ENCODE measurements at places on chromosomes 12 and 14.

GRCh38 chr14:71554959-71555612 lies 377.1 kb upstream of the RGS6 start:
- no peak for DNase-seq

DNA sequence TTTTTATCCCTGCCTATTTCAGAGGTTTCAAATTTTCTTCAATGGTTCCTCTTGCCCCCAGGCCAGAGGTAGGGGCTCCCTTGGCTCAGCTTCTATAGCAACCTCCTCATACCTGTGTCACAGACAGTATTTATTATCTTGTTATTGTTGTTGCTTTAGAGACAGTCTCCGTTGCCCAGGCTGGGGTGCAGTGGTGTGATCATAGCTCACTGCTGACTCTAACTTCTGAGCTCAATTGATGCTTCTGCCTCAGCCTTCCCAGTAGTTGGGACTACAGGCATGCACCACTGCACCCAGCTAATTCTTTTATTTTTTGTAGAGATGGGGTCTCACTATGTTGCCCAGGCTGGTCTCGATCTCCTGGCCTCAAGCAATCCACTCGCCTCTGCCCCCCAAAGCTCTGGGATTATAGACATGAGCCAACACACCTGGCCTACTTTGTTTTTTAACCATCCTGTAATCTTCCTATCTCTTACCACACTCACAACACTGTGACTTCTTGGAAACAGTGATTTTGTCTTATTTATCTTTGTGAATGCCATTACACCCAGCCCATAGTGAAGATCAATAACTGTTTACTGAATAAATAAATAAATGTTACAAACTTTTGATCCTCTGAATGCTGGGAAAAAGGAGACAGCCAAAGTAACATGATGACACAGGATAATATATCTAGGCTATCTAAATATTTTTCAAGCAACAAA lies 95.9 kb downstream of the PHLDA1 start:
- DNase-seq: no peak

GRCh38 chr14:34160619-34161018 lies 209.7 kb upstream of the EGLN3 start:
- no peak for DNase-seq

DNA sequence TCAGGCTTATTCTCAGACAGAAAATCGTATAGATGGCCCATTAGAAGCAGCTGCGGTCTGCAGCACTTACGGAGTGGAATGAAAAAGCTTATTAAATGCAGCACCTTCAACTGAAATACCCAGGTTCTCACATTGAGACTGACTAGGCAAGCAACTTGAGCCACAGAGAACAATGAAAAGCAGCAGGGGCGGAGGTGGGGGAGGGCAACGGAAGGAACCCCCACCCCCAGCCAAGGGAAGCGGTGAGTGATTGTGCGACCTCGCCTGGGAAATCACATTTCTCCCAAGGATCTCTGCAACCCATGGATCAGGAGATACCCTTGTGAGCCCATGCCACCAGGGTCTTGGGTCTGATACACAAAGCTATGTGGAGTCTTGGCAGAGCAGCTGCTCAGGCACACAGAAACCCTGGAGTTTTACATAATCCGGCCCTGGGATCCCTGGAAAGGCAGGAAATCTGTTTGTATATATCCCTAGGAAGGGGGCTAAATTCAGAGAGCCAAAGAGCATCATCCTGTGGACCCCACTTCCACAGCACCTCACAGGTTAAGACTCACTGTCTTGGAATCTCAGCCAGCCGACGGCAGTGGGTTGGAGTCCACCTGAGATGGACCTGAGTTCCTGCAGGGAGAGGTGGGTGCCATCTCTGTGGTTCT lies 38.1 kb downstream of the PZP start:
- DNase-seq: no peak

- no peak for DNase-seq
Observed at GRCh38 chr12:579420-580110, 83.7 kb downstream of the NINJ2 start.

DNA sequence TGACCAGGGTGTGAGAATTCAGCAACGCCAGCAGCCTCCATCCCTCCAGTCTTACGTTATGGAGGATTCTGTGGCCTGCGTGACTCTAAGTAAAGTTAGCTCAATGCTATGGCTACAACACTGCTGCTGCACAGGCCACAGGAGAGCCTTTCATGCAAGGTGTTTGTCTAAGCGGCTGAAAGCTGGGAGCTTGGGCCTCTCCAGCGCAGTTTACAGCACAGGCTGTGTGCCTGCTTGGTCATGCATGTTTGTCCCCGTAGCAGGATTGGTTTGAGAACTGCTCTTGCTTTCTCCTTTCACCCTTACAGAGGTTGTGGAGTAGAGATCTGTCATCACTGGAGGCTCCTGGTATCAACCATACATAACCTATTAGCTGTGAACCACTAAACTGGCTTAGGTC lies 113.1 kb upstream of the TMCC3 start:
- DNase-seq: no peak

DNA sequence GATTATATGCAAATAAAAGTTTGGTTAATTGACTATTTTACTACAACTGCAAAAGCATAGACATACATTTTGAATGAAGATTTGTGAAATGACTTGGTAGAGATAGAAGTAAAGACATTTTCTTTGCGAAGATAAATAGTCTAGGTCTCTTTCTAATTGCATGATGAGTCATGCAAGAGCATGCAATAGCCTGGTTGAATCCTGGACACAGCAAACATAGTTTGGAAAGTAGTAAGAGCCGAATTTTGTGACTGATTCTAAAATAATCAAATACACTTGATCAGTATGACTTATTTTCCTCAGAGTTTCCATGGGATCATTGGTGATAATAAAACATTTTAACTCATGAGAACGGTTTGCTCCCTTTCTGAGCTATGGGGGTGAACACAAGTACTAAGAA lies 27.7 kb upstream of the CAND1 start:
- DNase-seq: no peak

DNA sequence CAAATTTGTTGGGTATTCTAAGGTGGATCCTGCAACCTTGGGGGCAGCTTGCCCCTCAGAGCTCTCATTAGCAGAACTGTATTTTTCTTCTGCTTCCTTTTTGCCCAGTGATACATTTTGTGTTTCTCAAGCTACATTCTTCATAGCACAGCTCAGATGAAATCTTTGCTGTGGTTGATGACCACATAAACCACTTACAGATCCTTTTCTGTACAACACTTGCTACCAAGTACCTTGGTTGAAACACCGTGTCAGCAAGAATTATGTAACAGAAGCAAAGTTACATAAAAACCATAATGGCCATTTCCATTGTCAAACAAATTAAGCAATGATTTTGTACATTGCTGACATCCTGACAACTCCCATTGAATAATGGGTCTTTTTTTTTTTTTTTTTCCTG lies 9.7 kb upstream of the PLBD1 start:
- no peak for DNase-seq
